Activated T-cell treated with anti-CD3 and anti-CD28 coated beads for 48 hours (primary cell): ENCODE measurements at places on chromosomes 5 and 9.

GRCh38 chr9:113368982-113369854 is 7.6 kb downstream of the HDHD3 start:
- no peak for DNase-seq

- no peak for DNase-seq
Measured at GRCh38 chr9:14526504-14526903, 166.7 kb downstream of the ZDHHC21 start.

GRCh38 chr5:72295539-72295938 is 24.5 kb downstream of the MRPS27 start:
- no peak for DNase-seq

- DNase-seq = no peak
Measured at GRCh38 chr5:56807679-56808078, 7.7 kb upstream of the MAP3K1 start.

GRCh38 chr5:137753691-137754187 is 424 bp downstream of the HNRNPA0 start:
- DNase-seq = no peak
